NCI-H2081 (cell line): ENCODE measurements at places on chromosomes 4 and X.
A peak's percentile ranks its signal among the peaks of the same experiment; 100 is the strongest.

DNA sequence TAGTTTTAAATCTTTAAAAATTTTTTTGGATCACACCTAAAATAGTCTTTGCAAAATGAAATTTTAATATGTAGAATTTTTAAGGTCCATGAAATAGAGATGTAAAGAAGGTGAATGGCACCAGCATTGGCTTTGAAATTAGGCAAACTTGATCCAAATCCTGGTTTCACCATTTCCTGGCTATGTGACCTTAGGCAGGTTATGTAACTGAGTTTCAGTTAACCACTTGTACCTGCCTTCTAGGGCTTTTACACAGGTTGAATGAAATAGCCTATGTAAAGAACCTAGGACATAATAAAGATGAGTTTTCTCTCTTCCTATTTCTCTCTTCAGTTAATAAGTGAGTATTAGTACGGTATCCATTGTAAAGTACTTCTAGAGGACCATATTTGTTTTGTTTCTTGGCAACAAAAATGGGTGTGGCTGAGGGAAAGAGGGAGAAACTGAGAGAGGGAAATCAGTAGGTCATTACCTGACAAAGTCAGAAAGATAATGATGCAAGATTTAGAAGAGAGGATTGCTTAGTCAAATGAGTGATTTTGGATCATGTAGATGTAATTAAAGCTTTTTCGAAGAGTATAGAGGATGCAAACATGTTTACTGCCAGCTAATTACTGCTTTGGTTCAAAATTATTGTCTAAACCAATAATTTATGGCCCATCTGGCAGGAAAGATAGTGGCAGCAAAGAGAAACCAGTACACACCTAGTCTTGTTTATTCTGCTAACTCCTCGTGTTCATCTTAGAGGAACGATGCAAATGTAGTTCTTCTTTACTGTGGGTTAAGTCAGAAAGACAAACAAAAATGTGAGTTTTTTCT lies 81.9 kb downstream of the PDLIM5 start:
- peak; percentile 9 for DNase-seq

DNA sequence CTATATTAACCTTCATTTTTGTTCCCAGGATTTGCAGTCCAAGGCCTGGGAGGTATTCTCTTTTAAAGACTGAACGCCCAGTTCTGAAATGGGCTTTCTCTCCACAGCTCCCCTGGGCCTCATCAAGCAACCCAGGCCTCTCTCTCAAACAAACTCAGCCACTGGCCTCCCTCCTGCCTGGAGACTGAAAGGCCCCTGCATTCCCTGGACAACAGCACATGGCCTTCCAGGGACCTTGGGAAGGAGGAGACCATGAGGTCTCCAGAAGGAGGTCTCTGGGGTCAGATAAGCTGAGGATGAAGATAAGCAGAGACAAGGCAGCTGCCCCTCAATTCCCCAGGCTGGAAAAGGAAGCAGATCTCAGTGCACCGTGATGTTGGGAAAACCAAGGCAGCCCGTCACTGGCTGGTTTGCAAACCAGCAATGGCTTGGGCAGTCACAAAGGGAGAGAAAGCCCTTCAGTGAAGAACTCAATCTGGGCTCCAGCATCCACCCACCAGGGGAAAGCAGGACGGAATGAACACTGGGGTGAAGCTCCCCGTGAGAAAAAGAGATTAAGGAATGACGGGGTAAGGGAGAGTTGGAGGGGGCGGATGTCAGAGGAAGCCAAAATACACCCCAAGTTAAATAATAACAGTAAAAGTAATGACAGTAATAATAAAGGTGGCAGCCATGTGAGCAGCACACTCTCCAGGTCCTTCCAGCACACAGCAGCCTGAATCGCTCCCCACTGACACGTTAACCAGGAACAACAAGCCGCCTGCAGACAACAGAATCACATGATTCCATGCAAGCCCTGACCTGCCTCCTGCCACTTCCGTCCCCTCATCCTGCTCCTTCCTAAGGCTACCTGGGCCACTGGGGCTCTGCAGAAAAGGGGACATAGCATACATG lies 22.3 kb downstream of the AMOT start:
- no peak for DNase-seq

GRCh38 chr4:145182222-145182621 lies 1.8 kb upstream of the OTUD4 start:
- no peak for DNase-seq

- DNase-seq = no peak
These were observed 88.6 kb upstream of the CBLL2 start for GRCh38 chrX:22184096-22184495.

GRCh38 chr4:5118091-5118786 lies 67.0 kb downstream of the STK32B start:
- DNase-seq = no peak

GRCh38 chrX:44343412-44344141 lies at the start of gene EFHC2:
Gene EFHC2 (minus strand): TSS chrX:44343672. CDS start chrX:44343588, 84 bp downstream.
- DNase-seq = no peak

DNA sequence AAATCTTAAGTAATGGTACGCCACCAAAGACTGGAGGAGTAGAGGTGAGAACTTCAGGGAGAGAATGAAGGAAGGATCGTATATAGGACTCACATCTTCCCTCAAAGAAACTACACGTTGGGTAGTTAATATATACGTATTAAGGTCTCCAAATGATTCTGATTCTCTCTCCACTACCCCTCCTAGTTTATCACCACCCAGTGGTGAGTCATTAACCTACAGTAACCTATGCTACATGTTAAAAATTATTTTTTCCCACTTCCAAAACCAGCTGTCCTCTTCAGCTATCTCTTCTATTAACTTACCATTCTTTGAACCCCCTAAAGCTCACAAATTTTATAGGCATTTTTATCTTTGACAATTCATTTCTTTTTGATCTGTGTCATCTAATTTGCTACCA lies 69.7 kb downstream of the RPS6KA6 start:
- DNase-seq = no peak

DNA sequence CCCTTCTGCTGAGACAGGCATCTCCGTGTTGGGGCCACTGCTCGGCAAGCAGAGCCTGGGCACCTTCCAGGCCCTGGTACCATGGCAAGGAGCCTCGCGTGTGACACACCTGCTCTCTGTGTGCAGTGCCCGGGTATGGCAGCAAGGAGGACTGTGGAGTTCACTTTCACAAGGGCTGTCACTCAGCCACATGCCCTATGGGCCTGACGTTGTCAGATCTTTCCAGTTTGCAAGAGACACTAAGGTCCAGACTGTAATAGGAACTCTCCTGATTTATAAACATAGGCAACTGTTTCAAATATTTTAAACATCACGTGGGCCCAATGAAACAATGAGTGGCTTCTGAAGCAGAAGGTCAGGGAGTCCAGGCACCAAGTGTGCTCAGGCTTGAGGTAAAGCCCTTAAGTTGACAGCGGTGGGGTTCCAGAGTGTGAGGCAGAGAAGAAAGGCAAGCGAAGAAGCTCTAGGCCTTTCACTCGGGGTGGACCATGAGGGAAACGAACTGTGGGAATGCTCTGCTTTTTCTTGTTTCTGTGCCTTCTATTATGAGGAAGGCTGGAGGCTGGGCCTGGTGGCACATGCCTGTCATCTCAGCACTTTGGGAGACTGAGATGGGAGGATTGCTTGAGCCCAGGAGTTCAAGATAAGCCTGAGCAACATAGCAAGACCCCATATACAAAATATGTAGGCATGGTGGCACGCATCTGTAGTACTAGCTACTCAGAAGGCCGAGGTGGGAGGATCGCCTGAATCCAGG lies 108.6 kb upstream of the TRIM2 start:
- DNase-seq = no peak

DNA sequence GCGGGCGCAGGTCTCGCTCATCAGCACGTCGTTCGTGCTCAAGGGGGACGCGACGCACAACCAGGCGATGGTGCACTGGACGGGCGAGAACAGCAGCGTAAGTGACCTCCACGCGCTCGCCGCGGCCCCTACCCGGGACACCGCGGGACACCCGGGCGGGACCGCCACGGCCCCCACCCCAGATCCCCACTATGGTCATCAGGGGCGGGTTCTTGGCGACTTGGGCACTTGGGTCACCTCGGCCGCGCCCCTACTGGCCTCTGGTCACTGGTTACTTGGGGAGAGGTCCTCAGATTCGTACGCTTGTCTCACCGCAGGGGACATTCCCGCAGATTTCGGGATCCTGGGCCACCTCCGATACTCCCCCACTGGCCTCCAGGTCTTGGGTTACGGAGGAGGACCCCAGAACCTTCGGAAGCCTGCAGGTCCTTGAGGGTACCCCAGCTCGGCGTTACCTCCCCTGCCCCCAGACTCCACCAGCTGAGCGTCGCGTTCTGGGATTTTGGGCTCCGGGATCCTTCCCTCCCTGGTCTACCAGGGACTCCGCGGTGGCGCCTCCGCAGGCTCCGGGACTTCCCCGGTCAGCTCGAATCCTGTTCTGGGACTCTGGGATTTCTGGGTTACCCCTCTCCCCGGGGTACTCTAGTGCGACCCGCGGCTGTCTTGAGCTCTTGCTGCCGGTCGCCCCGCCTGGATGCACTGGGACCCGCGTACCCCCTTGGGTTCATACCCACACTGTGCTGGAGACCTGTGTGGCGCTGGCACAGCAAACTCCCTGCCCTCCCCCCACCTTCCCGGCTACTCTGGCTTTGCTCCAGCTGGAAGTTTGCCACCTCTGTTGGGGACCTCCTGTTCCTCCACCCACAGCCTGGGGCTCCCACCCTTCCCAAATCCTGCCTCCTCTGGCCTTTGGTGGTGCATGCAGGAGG lies 956 bp downstream of the SORCS2 start:
- DNase-seq = no peak

GRCh38 chr4:147590249-147590920 lies 26.8 kb upstream of the TMEM184C start:
- peak; percentile 33 for DNase-seq
